ENCODE measurements at places on chromosomes 6 and 20. TPM values are rescaled to one million over a fixed set of nuclear protein-coding genes. Genes with fewer than 3 reads are reported as not detected.
A peak's percentile ranks its signal among the peaks of the same experiment; 100 is the strongest.

DNA sequence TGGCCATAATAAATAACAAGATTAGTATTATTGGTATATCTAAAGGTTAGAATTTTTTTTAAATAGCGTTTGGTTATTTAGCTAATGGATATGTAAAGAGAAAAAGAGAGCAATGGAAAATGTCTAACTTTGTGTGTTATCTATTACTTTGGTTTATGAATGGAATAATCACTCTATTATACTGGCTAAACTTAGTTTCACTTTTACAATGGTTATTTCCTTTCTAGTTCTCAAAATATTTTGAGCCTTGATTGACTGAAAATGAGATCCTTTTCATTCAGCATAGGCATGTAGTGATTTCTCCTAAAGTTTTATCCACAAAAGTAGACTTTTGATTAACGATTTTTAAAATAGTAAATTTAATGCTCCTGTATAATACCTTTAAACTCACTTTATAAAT lies 51.6 kb upstream of the MLIP start:
- no peaks in the 10 kb centered on the region for H3K27me3 ChIP-seq
- H3K36me3 ChIP-seq = no peaks in the 10 kb centered on the region
- H3K4me1 ChIP-seq = 0 out of 2 replicates have a peak, but pooled peaks cover 2% of the 10 kb centered on the region
- H3K4me3 ChIP-seq = no peak overlapping the region
- no peak for DNase-seq
- no peak overlapping the region for H3K27ac ChIP-seq

DNA sequence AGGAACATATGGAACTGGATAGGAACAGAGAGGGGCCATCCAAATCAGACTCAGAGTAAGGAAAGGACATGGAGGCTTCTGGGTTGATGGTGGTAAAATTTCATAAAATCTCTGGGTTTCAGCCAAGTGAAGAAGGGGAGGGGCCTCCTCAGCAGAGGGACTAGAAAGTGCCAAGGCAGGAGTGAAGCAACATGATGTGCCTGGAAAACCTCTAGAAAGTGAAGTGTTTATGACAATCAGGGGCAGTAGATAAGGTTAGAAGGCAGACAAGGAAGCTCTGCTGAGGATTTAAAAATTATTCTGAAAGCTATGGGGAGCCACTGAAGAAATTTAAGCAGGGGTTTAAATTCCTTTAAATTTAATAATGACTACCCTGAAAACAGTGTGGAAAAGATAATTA lies 126.0 kb upstream of the TENT5A start:
- H3K27ac ChIP-seq = no peak overlapping the region
- no peaks in the 10 kb centered on the region for H3K36me3 ChIP-seq
- DNase-seq = no peak
- H3K4me1 ChIP-seq = no peaks in the 10 kb centered on the region
- no peak overlapping the region for H3K4me3 ChIP-seq
- H3K27me3 ChIP-seq = no peaks in the 10 kb centered on the region

GRCh38 chr6:156557251-156557910 lies 219.8 kb upstream of the ARID1B start:
- H3K27ac ChIP-seq = no peak overlapping the region
- no peaks in the 10 kb centered on the region for H3K36me3 ChIP-seq
- H3K4me1 ChIP-seq = no peaks in the 10 kb centered on the region
- peaks cover 11% of the 10 kb centered on the region for H3K27me3 ChIP-seq
- DNase-seq = peak; percentile 28

DNA sequence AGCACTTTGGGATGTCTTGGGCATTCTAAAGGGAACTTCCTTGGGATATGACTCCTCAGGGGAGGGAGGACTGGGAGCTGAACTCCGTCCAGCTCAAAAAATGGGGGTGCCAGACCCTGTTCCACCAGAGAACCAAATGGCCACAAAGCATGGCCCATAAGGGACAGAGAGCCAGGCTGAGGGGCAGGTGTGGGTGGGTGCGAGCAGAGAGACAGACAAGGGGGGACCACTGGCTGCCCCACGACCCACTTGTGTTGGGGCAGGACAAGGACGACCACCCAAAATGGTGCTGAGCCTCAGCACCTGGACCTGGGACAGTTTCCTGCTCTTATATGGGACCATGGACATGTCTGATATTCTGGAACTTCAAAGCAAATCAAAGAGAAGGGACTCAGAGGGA lies 148.2 kb upstream of the MLN start:
- peaks cover 61% of the 10 kb centered on the region for H3K27me3 ChIP-seq
- no peaks in the 10 kb centered on the region for H3K36me3 ChIP-seq
- H3K4me3 ChIP-seq = no peak overlapping the region
- DNase-seq = no peak
- no peaks in the 10 kb centered on the region for H3K4me1 ChIP-seq

HCRTR2 gene
- total RNA-seq = not detected

ABCF1 gene
- total RNA-seq = 47.5 TPM

GRCh38 chr6:137846772-137847313 lies 20.2 kb upstream of the TNFAIP3 start:
- no peaks in the 10 kb centered on the region for H3K27me3 ChIP-seq
- no peak overlapping the region for H3K4me3 ChIP-seq
- H3K4me1 ChIP-seq = peaks cover 24% of the 10 kb centered on the region
- no peak for DNase-seq
- no peaks in the 10 kb centered on the region for H3K36me3 ChIP-seq

DNA sequence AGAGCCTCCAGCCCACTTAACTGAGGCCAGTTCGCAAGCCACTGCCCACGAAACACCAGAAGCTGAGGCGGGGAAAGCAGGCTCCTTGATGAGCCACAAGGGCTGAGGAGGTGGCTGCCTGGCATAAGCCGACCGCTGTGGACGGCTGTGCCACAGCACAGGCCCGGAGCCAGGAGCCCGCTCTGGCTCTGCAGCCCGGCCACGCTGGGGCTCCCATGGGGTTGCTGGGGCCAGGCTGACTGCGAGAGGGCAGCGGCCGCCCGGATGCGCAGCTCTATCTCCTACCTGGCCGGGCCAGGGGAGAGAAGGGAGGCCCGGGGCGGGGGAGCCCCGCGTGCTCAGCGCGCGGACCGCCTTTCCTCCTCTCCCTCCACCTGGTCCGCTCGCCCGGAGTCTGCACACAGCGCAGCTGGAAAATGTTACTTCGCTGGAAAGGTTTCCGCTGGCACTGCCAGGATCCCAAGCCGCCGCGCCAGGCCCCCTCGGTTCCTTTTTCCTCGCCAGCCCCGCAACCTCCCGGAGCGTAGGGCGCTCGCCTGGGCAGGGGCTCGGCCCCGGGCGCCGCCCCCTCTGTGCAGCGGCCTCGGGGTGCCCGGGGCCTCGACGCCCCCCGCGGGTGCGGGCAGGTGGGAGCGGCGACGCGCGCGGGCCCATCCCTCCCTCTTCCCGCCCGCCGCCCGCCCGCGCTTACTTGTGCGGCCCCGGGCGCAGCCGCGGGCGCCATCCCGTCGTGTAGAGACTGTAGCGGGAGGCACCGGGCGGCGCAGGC lies 657 bp downstream of the EMILIN3 start:
- no peaks in the 10 kb centered on the region for H3K36me3 ChIP-seq
- H3K4me3 ChIP-seq = peak overlapping the region; percentile 17
- no peak for DNase-seq
- H3K27me3 ChIP-seq = peaks cover 59% of the 10 kb centered on the region

ZSCAN16 gene
- total RNA-seq = 2.5 TPM

DNA sequence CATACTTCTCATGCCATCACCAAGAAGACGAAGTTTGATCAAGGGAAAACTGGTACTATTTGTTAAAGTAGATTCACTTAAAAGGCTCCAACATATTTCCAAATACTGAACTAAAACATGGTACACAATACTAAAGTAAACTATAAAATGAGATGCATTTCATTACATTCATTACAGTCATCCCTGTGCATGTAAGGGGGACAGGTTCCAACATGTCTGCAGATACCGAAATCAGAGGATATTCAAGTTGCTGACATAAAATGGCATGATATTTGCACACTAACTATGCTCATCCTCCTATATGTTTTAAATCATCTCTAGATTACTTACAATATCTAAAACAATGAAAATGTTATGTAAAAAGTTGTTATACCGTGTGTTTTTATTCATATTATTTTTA lies 893.9 kb upstream of the MANEA start:
- H3K4me1 ChIP-seq = no peaks in the 10 kb centered on the region
- no peak overlapping the region for H3K27ac ChIP-seq
- no peaks in the 10 kb centered on the region for H3K36me3 ChIP-seq
- no peak for DNase-seq
- H3K27me3 ChIP-seq = no peaks in the 10 kb centered on the region
- H3K4me3 ChIP-seq = no peak overlapping the region

- H3K27ac ChIP-seq = no peak overlapping the region
- H3K36me3 ChIP-seq = no peaks in the 10 kb centered on the region
- no peaks in the 10 kb centered on the region for H3K27me3 ChIP-seq
- no peaks in the 10 kb centered on the region for H3K4me1 ChIP-seq
- DNase-seq = no peak
Observed at GRCh38 chr6:153309651-153310050, 178.6 kb upstream of the RGS17 start.

DNA sequence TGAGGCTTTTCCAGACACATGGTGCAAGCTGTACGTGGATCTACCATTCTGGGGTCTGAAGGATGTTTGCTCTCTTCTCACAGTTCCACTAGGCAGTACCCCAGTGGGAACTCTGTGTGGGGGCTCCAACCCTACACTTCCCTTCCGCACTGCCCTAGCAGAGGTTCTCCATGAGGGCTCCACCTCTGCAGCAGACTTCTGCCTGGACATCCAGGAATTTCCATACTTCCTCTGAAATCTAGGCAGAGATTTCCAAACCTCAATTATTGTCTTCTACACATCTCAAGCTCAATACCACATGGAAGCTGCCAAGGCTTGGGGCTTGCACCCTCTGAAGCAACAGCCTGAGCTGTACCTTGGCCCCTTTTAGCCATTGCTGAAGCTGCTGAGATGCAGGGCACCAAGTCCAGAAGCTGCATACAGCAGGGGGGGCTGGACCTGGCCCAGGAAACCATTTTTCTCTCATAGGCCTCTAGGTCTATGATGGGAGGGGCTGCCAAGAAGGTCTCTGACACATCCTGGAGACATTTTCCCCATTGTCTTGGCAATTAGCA lies 11.6 kb downstream of the PDSS2 start:
- H3K36me3 ChIP-seq = no peaks in the 10 kb centered on the region
- H3K4me3 ChIP-seq = no peak overlapping the region
- H3K27me3 ChIP-seq = no peaks in the 10 kb centered on the region
- peaks cover 6% of the 10 kb centered on the region for H3K4me1 ChIP-seq
- H3K27ac ChIP-seq = no peak overlapping the region

MYO6 gene
- 6.8 TPM for total RNA-seq

DNA sequence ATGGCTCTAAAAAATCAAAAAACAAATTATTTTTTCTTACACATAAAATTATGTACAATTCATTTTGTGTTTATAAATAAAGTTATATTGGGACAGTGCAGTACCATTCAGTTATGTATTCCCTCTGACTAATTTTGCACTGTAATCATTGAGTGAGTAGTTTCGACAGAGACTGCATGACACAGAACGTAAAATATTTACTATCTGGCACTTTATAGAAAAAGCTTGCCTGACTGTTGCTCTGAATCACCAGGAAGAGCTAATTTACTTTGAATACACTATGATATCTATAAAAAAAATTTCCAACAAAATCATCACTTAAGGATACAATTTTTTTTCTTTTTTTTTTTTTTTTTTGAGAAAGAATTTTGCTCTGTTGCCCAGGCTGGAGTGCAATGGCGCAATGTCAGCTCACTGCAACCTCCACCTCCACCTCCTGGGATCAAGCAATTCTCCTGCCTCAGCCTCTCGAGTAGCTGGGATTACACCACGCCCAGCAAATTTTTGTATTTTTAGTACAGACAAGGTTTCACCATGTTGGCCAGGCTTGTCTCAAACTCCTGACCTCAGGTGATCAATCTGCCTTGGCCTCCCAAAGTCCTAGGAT lies 11.0 kb upstream of the KHDC1L start:
- peak; percentile 97 for DNase-seq
- H3K27ac ChIP-seq = peak overlapping the region; percentile 82
- no peak overlapping the region for H3K4me3 ChIP-seq
- no peaks in the 10 kb centered on the region for H3K36me3 ChIP-seq

DNA sequence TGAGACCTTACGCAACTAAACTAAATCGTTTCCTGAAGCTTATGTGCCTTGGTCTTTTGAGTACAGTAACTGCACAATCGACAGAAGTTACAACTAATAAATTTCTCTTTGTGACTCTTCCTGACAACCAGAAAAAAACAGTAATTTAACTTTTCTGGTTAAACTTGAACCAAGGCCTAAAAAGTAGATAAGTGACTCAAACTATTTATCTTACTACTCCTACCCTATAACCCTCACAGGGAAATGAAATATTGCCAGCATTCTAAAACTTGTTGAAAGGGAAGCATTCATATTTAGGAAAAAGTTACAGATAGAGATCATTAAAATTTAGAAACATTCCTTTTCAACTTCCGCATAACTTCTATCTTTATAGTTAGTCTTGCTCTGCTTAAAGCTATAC lies 1034.4 kb downstream of the EYS start:
- no peaks in the 10 kb centered on the region for H3K4me1 ChIP-seq
- no peak overlapping the region for H3K4me3 ChIP-seq
- no peak for DNase-seq
- no peak overlapping the region for H3K27ac ChIP-seq

GRCh38 chr6:130303431-130303830 lies 62.4 kb upstream of the TMEM200A start:
- peaks cover 5% of the 10 kb centered on the region for H3K4me1 ChIP-seq
- DNase-seq = peak; percentile 70
- H3K27ac ChIP-seq = no peak overlapping the region
- no peaks in the 10 kb centered on the region for H3K36me3 ChIP-seq

DNA sequence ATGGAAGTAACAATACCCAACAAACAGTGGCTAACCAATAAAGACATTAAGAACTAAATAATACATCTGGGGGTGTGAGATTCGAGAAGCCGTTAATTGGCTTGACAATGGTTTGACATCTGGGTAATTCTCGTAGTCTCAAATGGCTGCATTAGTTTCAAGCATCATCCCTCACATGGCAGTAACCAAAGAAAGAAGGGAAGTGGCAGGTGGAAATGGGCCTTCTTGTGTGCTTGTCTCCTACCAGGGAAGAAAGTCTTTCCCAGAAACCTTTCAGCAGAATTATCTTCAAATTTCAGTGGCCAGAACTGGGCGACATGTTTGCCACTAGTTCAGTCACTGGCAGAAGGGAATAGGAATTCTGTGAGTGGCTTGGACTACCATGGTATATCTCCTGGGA lies 10.4 kb downstream of the STK4 start:
- H3K36me3 ChIP-seq = peaks cover 22% of the 10 kb centered on the region
- H3K27ac ChIP-seq = no peak overlapping the region
- H3K4me3 ChIP-seq = no peak overlapping the region
- DNase-seq = no peak

DNA sequence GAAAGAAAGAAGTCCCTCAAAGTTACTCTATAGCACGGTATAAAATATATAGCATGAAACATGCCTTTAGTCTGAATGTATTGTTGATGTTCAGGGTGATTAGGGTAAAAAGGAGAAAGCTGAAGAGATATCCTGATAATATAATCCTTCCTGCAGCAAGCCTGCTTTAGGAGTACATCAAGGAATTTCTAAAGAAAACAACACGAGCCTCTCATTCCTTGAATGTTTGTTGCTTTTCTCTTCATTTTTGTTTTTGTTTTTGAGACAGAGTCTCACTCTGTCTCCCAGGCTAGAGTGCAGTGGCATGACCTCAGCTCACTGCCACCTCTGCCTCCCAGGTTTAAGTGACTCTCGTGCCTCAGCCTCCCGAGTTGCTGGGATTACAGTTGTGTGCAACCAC lies 79.1 kb downstream of the CD164 start:
- H3K4me3 ChIP-seq = no peak overlapping the region
- no peaks in the 10 kb centered on the region for H3K36me3 ChIP-seq
- peaks cover 1% of the 10 kb centered on the region for H3K4me1 ChIP-seq
- peaks cover 28% of the 10 kb centered on the region for H3K27me3 ChIP-seq
- no peak for DNase-seq
